ENCODE measurements at places on chromosomes 1 and 21.
A peak's percentile ranks its signal among the peaks of the same experiment; 100 is the strongest.

DNA sequence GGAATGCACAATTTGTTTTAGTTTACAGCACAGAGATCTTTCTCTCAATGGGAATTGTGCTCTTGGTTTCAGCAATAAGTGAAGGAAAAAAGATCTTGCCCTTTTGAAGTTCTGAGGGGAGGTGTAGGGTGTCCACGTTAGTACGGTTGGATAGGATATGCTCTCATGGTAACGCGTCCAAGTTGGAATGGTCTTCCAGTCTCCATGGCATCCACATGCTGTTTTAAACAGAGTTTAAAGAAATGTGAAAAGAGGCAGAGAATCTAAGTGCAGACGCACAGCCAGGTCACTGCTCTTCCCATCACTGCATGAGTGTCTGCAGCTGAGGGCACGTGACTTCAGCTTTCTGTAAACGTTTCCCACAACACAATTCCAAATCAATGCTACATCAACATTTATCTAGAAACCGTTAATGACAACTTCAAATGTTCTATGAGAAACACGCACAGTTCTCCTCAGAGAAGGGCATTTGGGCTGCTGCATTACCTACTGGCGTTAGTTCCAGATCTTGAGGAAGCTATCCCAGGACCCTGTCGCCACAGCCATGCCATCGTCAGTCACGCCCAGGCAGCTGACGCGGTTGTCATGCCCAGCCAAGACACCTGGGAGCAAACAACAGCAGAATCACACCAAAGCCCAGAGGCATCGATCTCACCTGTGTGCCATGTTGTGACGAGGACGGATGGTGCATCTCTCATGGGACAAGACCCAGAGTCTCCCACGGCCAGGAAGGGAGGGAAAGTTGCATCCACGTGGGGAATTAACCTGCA is 8.8 kb upstream of the NADK start:
- no peak for DNase-seq

DNA sequence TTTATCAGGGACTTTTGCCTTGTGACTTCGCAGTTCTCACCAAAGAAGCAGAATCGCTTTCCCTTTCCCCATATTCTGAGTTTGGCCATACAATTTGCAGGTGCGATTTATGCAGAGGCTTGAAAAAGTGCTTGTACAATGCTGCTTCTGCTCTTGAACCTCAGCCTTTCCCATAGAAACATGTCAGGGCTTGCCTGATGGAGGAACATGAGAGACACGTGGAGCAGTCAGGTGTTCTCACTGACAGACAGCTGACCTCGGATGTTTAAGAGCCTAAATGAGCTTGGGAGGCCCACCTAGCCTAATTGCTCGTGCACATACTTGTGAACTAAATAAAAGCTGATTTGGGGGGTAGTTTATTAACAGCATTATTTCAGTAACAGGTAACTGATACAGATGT is 290.0 kb downstream of the S1PR1 start:
- no peak for DNase-seq

DNA sequence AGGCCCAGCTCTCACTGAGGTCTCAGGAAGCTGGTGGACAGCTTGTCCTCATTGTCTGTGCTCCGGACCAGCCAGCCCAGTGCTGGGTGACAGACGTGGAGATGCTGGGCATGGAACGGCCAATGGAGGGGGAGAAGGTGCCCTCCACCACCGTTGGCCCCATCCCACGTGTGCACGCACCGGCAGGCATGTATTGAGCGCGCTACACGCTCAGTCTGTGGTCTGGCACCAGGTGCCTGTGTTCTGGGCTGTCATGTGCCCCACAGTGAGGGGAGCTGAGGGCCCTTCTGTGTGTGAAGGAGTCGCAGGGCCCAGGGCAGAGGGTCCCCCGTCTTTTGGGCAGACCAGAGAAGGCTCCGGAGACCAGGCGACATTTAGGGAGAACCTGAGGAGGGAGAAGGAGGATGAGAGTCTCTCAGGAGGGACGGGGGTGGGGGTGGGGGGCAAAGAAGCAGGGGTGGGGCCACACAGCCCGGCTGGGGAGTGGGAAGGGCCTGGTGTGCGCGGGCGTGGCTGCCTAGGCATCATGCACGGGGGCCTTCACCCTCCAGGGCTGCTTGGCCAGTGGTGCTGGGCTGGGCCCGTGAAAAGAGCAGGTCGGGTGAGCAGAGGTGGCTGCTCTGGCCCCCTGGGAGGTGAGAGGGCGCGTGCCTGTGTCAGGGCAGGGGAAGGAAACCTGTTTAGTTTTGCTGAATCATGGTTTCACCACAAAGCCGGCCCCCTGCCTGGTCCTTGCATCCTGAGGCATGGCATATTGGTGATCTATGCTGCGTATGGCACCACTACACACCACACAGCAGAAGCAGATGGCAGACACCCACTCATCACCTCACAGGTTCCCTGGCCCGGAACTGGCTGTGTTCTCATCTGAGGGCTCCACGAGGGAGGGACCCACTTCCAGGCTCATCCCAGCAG is 86.7 kb upstream of the TTC34 start:
- no peak for DNase-seq

DNA sequence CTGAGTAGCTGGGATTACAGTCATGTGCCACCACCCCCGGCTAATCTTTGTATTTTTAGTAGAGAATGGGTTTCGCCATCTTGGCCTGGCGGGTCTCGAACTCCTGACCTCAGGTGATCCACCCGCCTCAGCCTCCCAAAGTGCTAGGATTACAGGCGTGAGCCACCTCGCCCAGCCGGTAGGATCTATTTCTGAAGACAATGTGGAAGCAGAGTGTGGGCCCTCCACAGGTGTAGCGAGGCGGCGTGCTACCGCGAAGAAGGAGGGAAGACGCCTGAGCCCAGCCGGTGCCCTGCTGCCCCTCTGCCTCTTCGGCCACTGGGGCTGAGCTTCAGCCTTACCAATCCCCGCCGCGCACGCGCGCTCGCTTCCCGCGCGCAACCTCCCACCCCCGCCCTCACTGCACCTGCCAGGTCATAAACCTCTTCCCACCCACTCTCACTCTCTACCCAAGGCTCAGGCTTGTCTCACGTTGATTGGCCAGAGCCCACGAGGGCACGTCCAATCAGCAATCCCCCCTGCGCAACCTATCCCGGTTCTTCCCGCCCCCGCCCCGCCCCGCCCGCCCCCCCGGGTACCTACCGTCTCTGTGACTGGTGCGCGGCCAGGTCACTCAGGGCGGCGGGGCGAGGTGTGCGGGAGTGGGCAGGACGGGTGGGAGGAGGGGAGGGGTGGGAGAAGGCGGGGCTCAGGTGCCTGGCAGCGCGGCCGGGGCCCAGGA is 409 bp upstream of the HOOK1 start:
- DNase-seq = peak; percentile 91

- no peak for DNase-seq
These were observed 286.7 kb downstream of the PTPRC start for GRCh38 chr1:198925567-198925966.

DNA sequence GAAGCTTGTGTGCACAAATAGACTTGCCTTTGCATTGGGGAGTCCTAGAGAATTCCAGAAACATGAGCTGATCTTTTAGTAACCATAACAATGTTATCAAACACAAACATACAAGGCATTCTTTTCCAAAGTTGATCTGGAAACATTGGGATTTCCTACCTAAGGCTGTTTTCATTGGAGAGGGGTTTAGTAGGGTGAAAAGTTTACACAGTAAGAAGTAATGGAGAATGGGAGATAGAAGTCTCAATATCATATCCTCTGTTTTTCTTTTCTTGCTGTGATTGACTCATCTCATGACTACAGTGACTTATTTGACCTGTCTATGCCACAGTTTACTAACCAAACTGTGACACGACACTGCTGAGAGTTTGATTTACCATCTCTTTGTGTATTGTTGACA is 65.6 kb upstream of the PLA2G4A start:
- no peak for DNase-seq

- no peak for DNase-seq
These were observed 29.3 kb downstream of the DHRS3 start for GRCh38 chr1:12588695-12589094.

- no peak for DNase-seq
These were observed 89.0 kb downstream of the LIPI start for GRCh38 chr21:14121719-14122118.

- no peak for DNase-seq
These were observed 23.1 kb downstream of the RHEX start for GRCh38 chr1:206075786-206076755.

DNA sequence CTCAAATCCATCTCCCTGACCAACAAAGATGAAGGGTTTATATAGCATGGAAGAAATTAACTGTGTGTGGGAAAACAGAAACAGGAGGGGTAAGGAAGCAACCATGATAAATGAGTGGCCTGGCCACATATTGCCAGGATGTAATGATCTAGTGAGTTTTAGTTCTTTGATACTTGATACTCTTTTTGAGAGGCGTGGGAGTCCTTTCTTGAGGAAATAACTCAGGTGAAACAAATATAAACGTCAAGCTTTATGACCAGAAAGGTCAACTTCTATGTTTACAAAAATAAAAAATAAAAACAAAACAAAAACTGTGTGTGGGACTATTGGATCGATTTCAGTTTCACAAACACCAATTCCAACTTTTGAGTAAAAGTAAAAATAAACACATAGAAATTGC is 860.8 kb upstream of the B3GALT2 start:
- no peak for DNase-seq

DNA sequence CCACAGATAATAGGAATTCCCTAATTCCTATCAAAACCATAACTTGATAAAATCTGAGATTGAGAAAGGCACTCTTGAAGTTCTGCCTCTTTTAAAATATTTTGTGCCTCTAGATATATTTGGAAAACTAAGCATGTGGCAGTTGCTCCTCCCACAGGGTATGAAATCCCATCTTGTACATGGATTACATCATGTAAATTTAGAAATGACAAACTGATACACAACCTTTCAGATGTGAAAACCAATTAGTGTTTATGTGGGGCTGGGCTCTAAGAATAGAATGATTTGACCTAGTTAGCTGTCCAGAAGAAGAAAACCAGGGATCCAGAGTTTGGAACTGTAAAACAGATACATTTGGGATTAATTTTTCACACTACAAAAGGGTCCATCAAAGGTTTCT is 15.7 kb downstream of the LRRC53 start:
- no peak for DNase-seq

GRCh38 chr1:35844826-35845225 is 37.0 kb downstream of the AGO4 start:
- DNase-seq = no peak

DNA sequence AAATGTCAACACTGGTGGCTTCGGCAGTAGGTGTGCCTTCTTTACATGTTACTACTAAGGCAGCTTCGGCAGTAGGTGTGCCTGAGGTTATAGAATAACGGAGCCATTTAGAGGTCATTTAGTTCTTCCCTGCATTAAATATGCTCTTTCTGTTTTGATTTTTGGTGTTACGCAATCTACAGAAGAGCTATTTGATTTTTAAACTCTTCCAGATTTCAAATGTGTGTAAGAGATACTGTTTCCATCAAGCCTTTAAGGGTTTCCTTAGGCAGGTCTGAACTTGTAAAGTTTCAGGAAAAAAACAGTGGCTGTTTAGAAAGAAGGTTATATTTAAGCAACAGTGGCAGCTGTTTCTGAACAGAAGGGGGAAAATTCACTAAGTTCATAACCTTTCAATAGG is 54.8 kb downstream of the PIK3R3 start:
- DNase-seq = no peak
